ENCODE measurements at places on chromosomes 7 and 10.

- DNase-seq: no peak
Observed at GRCh38 chr7:80529362-80529761, 17.5 kb upstream of the GNAT3 start.

- no peak for DNase-seq
Observed at GRCh38 chr7:131342864-131343442, 15.3 kb downstream of the MKLN1 start.

GRCh38 chr10:70145166-70145665 lies 1.3 kb downstream of the TYSND1 start:
- no peak for DNase-seq

DNA sequence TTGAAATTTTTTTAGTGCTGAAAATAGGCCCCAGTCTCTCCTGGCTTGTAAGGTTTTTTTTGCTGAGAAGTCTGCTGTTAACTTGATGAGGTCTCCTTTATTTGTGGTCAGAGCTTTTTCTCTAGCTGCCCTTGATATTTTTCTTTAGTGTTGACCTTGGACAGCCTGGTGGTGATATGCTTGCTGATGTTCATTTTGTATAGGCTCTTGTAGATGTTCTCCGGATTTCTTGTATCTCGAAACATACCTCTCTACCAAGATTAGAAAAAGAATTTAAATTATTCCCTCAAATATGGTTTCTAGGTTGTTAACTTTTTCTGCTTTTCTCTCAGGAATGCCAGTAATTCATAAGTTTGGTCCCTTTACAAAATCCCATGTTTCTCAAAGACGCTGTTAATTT lies 102.3 kb downstream of the TWIST1 start:
- no peak for DNase-seq

DNA sequence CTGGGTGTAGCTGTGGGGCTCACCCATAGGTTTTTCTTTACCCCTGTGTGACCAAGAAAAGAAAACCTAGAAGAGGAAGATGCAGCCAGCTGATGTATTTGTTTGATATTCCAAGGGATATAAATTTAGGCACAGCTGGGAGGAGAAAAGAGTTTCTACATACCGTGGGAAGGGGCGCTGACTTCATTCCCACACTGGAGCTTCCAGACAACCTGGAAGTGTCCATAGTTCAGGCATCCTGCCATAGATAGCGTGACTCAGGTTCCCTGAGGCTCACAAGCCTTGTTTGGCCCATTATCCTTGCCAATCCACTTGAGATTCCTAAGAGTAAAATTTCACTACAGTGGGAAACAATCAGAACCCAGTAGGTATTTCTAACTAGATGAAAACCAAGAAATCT lies 371.7 kb upstream of the NRP1 start:
- DNase-seq: no peak

- no peak for DNase-seq
Observed at GRCh38 chr10:99630991-99631390, 10.8 kb upstream of the SLC25A28 start.

DNA sequence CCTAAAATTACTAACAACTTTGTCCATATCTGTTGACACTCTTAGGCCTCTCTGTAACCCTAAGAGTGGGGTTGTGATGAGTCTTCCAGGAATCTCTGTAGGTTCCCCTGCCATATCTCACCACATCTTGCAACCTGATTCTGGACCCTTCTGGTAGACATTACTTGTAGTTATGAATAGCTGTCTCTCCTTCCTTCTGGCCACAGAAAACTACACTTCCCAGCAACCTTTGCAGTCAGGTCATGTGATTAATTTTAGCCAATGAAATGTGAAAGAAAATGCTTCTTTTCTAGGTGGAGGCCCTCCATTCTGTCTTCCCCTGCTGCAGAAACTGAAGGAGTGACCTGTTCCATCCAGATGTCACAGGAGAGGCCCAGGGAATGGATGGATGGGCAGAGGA lies 147.6 kb upstream of the AOAH start:
- DNase-seq: peak; percentile 42

DNA sequence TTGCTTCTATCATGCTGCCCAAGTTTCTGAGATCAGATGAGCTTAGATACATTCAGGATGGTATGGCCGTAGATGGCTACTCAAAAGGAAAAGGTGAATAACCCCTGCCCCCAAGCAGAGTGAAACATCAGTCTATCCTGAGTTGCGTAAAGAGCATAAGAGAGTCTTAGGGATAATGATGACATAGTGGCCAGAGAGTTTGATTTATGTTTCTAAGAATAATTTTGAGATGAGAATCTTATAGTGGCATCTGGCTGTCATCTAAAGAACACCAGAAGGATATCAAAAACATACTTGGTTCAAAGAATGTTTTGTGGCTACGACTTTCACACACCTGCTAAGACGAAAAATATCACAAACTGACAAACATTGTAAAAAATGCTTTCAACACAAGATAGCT lies 20.6 kb downstream of the PIK3CG start:
- DNase-seq: no peak

DNA sequence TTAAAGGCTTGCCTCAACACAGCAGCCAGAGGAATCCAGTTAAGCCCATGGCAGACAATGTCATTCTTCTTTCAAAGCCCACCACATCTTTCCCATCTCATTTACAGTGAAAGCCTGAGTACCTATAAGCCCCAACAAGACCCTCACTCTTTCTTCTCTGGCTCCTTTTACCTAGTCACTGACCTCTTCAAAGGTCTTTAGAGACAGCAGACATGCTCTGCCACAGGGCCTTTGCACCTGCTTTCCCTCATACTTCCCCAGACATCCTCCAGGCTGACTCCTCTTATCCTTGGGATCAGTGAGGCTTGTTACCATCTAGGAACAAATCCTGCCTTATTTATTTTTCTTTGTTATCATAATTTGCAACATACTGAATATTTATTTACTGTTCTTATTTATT lies 17.8 kb downstream of the HYAL4 start:
- no peak for DNase-seq

DNA sequence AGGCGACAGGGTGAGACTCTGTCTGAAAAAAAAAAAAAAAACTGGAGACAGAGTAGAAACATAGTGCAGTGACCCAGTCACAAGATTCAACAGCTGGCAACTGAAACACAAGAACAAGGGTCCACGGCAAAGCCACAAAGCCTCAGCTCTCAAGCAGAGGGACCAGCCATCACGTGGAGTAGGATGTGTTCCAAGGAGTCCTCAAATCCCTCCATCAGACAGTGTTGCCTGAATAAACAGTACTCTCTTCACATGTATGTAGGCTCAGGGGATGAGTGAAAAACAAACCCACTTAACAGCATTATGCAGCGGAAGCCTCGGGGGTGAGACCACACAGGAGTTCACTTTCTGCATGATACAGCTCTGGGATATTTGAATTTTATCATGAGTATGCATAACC lies 62.0 kb downstream of the SLIT1 start:
- no peak for DNase-seq

All from activated CD4-positive, alpha-beta T cell treated with anti-CD3 and anti-CD28 coated beads, Interleukin-2, Interleukin-4, amounts not matched to agents 100 ng/mL and 50 ng/mL, durations not matched to agents 16 hours and 8 hours (primary cell).